ENCODE measurements at places on chromosomes 12 and 14.

- DNase-seq: peak; percentile 45
Observed at GRCh38 chr14:87687420-87687819, 305.6 kb downstream of the GALC start.

DNA sequence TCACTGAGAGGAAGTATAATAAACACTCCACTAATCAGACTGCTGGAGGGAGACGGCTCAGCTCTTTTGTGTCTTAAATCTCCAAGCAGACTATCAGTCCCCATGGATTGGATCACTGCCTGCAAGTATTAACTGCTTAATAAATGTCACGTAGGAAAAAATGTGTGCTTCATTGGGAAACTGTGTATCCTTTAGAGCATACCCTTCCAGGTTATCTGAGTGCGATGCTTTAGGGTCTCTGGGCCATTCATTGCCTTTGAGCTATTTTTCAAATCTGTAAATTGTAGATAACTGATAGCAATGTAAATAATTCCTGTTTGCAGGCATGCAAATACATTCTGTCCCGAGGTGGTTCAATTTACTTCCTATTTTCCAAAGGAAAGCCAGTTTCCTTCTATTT lies 45.0 kb upstream of the VASH1 start:
- DNase-seq: no peak

GRCh38 chr12:99658671-99659349 lies 11.3 kb downstream of the GARIN6 start:
- DNase-seq: no peak

DNA sequence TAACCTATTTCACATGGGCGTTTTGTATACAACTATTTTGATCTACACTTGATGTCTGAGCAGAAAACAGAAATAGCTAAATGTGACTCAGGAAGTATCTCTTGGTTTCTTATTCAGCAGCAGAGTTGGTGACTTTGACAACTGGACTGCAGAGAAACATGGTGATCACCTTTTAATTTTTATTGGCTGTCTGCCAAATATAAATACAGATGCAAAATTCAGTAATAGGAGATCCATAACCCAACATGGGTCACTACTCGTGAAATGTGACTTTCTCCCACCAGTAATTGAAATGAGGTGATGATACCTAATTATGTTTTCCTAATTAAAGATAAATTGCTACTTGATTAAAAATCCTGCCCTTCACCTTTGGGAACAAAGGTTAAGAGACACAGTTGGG lies 487.1 kb downstream of the NELL2 start:
- DNase-seq: no peak

DNA sequence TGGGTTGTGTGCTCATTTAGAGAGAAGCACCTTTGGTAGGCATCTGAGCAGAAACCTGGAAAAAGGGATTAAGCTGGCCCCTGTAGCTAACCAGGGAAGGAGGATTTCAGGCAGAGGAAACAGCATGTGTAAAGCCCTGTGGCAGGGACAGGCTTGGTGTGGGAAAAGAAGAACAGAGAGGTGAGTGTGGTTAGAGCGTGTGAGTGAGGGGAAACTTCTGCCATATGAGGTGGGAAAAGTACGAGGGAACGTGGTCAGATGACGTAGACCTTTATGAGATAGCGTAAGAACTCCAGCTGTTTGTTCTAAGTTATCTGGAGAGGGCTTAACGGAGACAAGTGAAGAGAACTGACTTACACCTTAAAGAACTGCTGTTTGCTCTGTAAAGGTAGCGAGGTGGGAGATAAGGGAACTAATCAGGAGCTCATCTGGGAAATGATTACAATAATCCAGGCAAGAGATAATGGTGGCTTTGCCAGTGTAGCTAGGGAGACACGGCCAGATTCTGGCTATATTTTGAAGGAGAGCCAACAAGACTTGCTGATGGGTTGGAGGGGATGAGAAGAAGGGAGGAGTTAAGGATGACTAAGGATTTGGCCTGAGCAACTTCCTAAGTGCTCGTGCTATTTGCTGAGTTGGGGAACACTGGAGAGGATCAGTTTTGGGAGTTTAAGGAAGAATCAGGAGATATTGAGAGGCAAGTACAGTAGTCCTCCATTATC lies 234.0 kb downstream of the ETNK1 start:
- peak; percentile 37 for DNase-seq

DNA sequence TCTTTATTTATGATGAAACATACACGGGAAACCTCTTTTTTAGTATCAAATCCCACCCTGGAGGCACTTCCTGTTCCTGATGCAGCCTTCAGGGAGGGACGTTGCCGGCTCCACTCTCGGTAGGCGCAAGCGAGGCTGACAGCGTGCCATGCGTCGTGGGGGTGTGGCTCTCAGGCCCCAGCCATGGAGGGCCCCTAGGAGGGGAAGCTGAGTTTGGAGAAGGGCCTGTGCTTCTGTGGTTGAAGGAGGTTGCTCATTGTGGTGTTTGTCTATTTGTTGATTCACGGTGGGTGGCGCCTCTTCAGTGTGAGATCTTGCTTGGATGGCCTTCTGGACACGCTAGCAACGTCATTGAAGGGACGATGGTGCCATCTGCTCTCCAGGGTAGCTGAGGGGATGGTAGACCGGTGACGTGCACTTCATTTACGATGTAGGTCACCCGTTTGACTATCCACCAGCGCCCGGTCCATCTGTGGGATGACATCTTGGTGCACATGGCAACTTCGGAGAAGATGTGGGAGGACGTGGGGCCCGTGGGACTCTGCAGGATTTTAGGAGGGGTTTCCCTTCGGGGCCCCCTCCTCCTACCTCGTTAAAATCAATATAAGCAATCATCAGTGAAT lies 126.3 kb upstream of the RTL1 start:
- no peak for DNase-seq

GRCh38 chr12:71935594-71935993 lies 3.1 kb upstream of the TPH2 start:
- peak; percentile 13 for DNase-seq

DNA sequence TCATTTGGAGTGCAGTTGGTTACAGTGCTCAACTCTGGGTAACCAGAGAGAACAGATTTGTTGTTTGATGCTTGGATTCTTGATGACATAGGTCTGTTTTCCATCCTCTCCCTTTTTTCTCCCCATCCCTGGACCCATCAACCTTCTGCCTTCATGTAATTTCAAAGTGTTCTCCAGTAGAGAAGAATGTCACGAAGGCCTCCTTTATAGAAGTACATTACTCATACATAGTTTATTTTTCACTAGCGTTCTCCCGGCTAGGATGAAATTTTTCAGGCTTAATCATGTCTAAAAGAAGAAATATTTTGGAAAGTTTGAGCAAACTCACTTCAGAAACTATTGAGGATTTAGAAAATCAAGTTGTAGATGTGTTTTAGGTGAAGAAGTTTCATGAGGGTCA lies 20.9 kb upstream of the APPL2 start:
- peak; percentile 96 for DNase-seq

DNA sequence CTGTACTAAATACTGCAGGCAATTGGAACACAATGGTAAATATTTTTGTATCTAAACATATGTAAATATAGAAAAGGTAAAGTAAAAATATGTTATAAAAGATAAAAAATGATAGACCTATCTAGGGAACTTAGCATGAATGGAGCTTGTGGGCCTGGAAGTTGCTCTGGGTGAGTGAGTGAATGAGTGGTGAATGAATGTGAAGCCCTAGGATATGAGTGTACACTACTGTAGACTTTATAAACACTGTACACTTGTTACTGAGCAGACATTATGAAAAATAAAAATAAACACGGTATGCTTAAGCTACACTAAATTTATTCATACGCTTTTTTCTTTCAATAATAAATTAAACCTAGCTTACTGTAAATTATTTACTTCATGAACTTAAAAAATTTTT lies 7.8 kb downstream of the FNTB start:
- no peak for DNase-seq

- DNase-seq: no peak
Observed at GRCh38 chr12:68374307-68374982, 42.3 kb upstream of the MDM1 start.

DNA sequence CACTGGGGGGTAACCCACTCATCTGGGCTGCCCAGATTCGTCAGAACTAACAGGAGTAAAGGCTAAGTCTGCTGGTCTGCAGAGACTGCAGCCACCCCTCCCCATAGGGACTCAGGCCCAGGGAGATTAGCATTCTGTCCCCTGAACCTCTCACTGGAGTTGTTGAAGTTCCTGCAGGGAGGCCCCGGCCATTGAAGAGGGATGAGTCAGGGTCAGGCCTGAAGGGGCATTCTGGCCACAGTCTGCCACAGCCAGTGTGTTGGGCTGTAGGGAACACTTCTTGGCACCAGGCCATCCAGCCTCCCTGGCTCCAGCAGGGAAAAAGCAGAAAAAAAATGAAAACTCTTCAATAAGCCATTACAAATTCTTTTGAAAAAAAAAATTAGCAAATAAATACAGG lies 35.3 kb downstream of the KLRK1 start:
- peak; percentile 22 for DNase-seq

DNA sequence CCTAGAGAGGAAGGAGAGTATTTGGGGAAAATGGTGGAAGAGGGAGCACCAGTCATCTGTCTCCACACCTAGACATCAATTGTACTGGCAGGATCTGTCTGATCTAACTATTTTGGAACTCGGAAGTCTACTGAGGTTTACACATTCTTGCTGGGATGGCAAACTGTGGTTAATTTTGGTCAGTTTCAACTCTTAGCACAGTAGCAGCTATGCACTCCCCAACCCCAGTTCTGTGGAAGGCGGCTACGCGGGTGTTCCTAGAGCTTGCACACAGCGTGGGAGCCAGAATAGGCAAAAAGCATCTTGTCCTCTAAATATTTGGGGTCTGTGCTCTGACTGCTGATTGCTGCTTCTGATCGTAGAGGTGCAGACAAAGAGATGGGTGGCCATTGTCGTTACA lies 33.8 kb downstream of the TECPR2 start:
- DNase-seq: peak; percentile 61

GRCh38 chr12:19799216-19799615 lies 359.9 kb downstream of the AEBP2 start:
- no peak for DNase-seq

DNA sequence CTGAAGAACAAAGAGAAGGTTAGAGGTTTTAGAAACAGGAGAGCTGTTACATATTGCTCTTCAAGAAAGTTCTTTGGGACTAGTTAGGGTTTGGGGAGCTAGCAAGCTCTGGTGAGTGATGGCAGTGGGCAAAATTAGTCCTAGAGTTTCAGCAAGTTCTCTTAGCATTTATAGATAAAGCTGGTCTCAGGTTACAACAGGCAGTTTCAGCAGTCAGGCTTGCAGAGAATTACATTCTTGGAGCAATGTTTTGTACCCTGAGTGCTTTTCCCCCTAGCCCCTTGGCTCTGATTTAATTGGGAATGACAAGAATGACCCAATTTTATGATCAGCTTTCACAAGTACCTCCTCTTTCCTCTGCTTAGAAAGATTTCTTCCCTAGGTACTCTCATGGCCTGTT lies 21.4 kb upstream of the EID3 start:
- DNase-seq: peak; percentile 33

DNA sequence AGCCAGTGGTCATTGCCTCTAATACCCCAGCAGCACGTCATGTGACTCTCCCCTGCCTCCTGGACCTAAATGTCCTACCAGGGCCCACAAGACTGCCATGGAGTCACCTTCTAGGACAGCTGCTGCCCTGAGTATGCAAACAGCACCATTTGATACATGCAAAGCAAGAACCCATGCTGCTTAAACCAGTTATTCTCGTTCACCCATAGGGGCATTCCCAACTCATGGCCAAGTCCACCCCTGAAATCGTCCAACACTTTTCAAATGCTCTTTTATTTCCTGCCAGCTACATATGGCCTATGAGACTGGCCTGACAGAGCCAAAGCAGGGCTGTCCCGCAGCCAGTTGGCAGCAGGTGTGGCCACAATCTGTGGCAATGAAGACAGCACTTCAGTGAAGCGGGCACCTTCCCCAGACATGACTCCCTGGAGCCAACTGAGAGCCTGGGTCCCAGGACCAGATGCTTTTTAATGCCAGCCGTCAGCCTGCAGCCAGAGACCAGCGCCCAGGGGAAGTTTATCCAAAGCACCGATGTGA lies 99.9 kb downstream of the BCAT1 start:
- DNase-seq: no peak

DNA sequence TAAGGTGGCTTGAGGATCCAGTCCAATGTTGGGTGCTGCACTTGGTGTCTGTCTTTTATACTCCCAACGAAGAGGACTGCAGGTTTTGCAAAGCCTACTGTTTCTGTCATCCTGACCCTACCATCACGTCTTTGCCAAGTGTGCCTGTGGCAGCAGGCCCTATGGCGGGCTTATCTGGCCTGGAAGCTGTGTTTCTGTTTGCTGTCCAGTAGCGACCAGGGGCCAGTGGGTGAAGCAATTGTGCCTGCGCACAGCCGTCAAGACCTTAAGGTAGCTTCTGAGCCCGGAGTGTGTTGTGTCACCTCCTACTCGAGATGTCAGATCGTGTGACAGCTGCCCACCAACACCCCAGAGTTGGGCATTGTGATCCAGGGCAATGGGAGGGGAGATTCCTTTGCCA lies 62.7 kb downstream of the DDX51 start:
- no peak for DNase-seq

DNA sequence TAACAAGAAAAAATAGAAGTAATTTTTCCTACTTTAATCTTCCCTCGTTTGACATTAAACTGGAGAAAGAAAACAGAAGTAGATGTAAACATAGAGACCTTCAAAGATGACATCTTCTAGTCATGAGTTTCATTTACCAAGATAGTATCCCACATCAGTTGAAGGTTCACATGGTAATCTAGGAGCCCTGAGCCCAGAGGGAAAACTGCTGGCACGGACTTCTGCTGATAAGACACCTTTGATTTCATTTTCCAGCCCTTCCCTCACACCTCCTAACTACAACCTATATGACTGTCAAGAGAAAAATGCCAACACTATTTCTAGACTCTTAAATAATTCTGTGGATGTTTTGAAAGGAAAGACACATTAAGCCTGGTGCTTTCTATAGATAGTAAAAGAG lies 46.0 kb upstream of the CCDC175 start:
- DNase-seq: no peak

DNA sequence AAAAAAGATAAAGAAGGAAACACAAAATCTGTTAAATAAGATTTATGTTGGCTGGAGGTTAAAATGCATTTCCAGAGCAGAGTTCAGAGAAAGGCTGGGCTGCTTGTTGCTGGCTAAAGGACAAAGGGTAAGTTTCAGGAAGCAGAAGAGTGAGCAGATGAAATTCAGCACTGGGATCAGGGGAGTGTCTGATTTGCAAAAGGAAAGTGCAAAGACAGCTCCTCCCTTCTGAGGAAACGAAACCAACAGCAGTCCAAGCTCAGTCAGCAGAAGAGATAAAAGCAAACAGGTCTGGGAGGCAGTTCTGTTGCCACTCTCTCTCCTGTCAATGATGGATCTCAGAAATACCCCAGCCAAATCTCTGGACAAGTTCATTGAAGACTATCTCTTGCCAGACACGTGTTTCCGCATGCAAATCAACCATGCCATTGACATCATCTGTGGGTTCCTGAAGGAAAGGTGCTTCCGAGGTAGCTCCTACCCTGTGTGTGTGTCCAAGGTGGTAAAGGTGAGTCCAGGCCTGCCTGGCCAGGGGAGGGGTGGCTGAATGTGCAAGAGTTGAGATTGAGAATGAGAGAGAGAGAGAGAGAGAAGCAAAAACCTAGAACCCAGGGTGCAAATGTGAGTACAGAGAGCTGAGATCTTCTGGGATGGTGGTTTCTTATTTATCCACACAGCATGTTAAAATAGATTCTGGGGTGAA lies at the start of gene OAS1:
OAS1 (plus strand) TSS at position 251 of the 703 bp plus-strand sequence; CDS start at position 329, 78 bp downstream.
- peak; percentile 5 for DNase-seq
